ENCODE measurements at places on chromosomes 3 and 15.
A peak's percentile ranks its signal among the peaks of the same experiment; 100 is the strongest.

DNA sequence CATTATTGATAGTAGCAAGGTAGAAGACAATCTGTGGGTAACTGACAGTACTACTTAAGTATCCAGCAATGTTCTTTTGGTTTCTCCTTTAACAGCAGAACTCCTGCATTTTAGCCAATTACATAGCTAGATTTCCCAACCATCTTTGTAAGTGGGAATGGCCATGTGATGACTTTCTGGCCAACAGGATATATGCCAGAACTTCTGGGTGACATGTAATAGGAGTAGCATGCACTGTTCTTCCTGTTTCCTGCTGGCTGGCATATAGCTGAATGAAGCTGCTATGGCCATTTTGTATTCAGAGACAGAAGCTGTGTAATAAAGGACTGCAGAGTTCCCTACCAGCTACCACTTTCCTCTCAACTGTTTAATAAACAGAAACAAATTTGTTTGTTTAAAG is 18.0 kb downstream of the SPICE1 start:
- peak; percentile 28 for DNase-seq

DNA sequence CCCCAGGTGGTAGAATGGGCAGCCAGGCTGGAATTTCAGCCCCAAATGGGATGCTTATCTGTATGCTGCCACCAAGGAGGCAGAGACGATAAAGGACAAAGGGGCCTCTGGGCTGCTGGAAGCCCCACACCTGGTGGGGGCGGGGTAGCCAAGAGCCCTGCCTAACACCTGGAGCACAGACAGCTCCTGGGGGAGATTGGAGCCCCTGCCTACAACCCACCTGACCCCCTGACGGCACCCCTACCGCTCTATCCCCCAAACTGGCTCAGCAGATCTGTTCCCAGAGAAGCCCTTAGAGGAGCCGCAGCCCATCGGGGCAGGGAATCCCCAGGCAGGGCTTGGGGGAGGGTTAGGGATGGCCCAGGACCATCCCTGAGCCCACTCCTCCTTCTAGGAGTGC is 15.8 kb upstream of the SEMA3F start:
- DNase-seq, result no peak

DNA sequence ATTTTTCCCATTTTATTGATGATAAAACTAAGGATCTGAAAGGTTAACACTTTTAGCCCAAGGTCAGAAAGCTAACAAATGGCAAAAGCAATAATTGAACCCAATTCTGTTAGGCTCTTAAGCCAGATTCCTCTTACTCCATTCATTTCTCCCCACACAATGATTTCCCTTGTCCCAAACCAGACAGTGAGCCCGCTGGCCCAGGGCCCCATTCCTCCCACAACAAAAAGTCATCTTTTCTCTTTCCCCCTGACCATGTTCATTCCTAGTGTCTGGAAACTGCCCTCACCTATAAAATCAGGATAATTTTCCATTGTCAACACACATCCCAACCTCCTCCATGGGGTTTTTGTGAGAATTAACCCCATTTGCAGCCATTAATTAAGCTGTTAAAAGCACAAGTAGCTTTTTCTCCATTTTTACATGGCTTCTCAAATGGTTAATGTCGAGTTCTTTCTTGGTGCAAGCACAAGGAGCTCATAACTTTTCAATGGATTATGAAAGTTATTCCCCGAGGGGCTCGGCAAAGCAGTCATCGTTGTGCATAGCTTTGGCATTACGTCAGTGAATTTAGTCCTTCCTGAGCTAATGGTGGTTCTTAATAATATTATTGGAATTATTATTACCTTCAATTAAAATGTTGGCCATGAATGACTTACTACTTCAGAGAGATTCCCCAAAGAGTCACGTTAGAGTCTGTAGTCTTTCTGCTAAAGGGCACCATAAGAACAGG is 151.0 kb upstream of the WNT5A start:
- DNase-seq, result no peak

GRCh38 chr15:74389241-74390048 is 22.0 kb upstream of the CYP11A1 start:
- no peak for DNase-seq

DNA sequence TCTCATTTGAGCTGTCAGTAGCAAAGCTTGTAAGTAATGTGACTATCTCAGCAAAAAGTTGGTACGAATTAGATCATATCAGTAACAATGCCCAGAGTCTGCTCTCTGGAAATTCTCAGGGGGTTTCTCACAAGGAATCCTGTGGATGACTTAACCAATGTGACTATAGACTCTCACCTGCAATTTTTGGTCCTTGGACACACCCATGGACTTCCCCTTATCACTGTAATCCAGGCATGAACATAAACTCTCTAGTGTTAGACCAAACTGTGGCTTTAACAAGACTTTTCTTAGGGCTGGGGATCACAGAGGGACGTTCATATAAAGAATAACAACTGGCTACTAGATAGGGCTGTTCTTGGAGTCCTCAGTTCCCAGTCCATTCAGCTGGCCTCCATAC is 3.9 kb upstream of the ZNF80 start:
- DNase-seq, result no peak

- peak; percentile 90 for DNase-seq
Observed at GRCh38 chr15:91854639-91854990, 1.1 kb downstream of the SLCO3A1 start.

GRCh38 chr15:73948982-73949381 is 22.7 kb downstream of the LOXL1 start:
- DNase-seq, result no peak

- DNase-seq, result no peak
Observed at GRCh38 chr3:132655471-132655870, 4.1 kb downstream of the ACAD11 start.

- no peak for DNase-seq
Observed at GRCh38 chr3:28134198-28134597, 107.2 kb upstream of the CMC1 start.

GRCh38 chr3:120177707-120178306 is 83.6 kb upstream of the GSK3B start:
- DNase-seq, result peak; percentile 14

DNA sequence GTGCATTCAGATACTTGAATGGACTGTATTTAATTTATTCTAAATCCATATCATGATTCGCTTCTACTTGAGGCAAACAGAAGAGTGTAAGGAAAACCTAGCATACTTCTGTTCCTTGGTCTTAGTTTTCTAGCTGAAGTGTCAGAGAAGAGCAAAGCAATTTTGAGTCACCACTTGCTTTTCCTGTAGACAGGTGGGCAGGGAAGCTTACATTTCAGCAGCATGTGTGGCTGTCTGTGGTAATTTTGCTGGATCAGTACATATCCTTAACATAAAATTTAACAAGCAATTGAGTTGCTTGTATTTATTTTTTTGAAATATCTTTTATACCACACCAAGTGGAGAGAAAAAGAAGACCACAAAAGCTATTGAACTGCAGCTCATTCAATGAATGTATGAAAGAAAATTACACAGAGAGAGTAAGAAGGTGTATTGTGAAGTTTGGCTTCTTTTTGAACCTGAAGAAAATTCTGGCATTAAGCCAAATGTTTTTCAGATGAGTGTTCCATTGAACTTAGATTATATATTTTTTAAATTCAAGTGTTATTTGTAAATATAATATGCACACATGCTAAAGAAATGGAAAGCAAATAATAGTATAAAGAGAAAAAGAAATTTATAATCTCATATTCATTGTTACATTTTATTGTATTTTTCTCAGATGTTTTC is 747.6 kb downstream of the NAALADL2 start:
- DNase-seq, result no peak

GRCh38 chr3:162632672-162633071 is 1136.1 kb downstream of the OTOL1 start:
- no peak for DNase-seq

- DNase-seq, result no peak
Observed at GRCh38 chr3:41173926-41174885, 25.1 kb upstream of the CTNNB1 start.

GRCh38 chr15:72685301-72685924 is 569 bp downstream of the HIGD2B start:
- DNase-seq, result no peak

- DNase-seq, result no peak
Observed at GRCh38 chr3:14278799-14279625, 100.4 kb downstream of the LSM3 start.

DNA sequence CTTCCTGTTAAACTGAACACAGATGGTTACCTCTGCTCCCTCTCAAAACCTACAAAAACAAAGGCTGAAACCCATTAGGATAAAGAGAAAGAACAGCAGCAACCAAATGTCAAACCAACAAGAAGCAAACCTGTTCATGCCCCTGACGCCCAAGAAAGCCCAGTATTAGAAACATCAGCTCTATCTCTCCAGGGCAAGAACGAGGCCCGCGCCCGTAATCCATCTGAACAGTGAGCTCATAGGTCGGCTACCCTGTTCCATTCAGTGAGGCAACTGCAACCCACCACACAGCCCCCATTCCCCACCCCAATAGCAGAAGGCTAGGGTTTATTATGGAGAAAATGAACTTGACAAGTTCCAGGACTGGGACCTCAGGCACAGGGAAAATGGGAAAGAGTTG is 10.0 kb downstream of the LSG1 start:
- no peak for DNase-seq

GRCh38 chr3:122066331-122067213 is 11.4 kb downstream of the CD86 start:
- no peak for DNase-seq

DNA sequence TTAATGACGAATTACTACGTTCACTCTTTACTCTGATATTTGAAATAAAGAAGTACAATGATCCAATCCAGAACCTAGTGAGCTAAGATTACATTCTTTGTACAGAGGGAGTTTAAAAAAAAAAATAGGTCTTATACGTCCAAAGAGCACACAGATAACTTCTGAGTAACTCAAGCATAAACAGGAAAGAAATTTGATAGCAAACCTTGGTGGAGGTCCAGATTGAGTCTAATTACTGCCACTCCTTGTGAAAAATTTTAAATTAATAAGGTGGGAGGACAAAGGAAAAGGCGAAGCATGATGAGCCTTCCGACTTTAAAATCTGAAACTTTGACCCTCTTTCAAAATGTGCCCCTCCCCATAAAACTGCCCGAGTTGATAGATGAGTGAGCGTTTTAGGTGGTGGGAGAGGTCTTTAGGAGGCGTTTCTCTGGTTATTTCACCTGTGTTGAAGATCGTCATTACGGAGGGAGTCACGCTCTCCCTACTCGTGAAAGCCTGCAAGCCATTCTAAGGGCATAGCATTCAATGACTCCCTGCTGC is 127.0 kb upstream of the ROBO2 start:
- no peak for DNase-seq

- DNase-seq, result no peak
Observed at GRCh38 chr15:41970456-41970855, 1.9 kb downstream of the EHD4 start.

DNA sequence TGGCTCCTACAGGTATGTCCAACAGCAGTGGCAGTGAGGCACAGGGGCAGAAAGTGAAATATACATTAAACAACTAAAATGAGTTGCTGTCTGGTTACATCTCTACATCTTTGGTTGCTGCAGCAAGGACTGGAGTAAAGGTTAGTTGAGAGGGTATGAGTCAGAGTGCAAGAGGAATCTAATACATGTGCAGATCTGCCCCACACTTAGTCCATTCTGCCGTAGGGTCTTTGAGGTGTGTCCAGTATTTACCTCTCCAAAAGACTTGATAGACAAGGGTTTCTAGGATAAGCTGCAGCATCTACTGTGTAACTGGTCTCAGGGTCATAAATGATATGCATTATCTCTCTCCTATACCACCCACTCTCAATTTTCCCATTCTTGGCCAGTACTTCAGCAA is 6.2 kb upstream of the NEDD4 start:
- no peak for DNase-seq

GRCh38 chr15:65369651-65370050 is 8.2 kb downstream of the IGDCC3 start:
- DNase-seq, result no peak

GRCh38 chr3:162555761-162556160 is 1059.2 kb downstream of the OTOL1 start:
- no peak for DNase-seq

DNA sequence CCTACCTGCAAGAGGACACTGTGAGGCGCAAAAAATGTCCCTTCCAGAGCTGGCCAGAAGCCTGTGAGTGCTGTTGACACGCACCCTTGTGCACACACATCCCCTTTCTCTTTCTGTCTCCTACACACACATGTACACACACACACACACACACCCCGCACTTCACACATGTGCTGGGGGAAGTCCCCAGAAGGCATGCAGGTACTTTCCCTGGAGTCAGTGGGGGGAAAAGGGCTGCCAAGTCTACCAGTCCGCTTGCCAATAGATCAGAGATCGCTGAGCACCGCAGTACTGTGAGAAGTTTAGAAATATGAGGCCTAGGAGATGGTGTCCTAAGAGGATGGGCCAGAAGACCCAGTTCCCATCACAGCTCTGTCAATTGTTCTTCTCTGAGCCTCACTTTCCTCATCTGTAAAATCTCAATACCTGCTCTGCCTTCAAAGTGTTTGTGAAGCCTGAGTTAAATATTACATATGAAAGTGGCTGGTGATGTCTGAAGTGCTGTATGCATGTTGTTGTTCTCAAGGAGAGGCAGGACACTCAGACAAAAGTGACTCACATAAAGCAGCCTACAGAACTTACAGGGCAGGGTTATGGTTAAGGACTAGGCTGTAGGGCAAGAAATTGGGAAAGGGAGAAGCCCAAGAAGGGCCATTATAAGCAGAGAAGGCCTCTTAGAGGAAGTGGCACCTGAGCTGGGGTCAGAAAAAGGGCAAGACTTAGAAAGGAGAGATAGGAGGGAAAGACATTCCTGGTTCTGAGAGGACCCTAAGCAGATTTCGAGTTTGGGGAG is 6.8 kb downstream of the IL17RE start:
- peak; percentile 17 for DNase-seq

DNA sequence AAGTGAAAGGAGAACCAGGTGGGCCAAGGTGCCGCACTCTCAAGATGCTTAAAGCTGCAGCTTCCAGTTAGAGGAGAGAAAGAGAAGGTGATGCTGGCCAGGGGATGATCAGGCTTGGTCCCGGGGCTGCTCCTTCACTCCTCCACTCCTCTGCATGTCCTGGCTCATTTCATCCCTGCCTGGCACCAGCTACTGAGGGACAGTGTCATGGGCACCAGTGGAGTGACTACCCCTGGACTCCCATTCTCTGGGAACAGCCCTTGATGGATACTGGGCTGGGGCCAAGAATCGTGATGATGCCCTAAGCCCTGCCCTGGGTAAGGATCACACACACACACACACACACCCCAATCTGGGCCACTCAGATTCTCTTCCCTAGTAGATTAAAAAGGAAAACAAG is 243.7 kb downstream of the UACA start:
- no peak for DNase-seq

GRCh38 chr3:130699765-130700164 is 46.9 kb downstream of the PIK3R4 start:
- peak; percentile 67 for DNase-seq

GRCh38 chr3:66487465-66487864 is 13.4 kb downstream of the LRIG1 start:
- DNase-seq, result no peak

Measured in inflammatory macrophage (primary cell).